ENCODE measurements at places on chromosomes 2 and 18. TPM values are rescaled to one million over a fixed set of nuclear protein-coding genes. Genes with fewer than 3 reads are reported as not detected.

- DNase-seq, result no peak
Measured at GRCh38 chr2:168157070-168157469, 90.3 kb downstream of the STK39 start.

DNA sequence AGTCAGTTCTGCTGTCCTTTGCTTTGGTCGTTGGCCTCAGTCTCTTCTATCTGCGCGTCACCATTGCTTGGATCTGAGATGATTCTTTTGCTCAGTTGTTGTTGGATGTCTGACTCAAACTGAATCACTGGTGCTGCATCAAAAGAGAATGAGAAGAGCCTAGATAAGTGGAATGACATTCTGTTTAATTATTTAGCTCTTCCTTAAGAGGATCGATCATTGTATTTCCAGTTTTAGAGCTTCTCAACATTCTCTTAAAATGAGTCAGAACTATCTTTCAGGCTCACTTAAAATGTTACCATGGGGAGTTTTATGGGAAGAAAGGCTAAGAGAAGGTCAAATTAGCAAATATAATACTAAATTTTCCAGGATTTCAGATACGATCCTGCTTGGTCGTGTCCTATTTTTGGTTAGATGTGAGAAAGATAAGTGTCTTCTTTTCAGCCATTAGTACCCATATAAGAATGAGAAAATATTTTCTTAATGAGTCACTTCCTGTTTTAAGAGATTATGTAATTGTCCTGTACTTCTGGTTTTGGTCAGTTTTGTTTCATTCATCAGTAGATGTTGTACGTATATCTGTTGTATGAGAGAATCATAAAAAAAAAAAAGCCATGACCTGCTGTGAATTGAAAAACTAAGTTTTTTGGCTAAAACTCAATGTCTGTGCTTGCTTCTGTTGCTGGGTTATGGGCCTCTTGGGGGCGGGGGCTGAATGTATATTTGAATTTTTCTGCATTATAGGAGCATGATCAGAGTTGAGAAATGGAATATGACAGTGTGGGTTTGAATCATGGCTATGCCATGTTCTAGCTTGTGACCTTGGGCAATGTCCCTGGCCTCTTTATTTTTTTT is 31.6 kb upstream of the CASP10 start:
- no peak for DNase-seq

GRCh38 chr2:88590998-88591613 is 36.2 kb downstream of the EIF2AK3 start:
- DNase-seq, result peak; percentile 87

GRCh38 chr2:235842941-235843340 is 325.2 kb downstream of the GBX2 start:
- no peak for DNase-seq

- no peak for DNase-seq
Measured at GRCh38 chr2:28499282-28499681, 3.4 kb downstream of the PLB1 start.

The TTLL4 gene
- total RNA-seq, result 71.2 TPM

GRCh38 chr2:222322236-222322635 is 23.4 kb upstream of the PAX3 start:
- DNase-seq, result no peak

DNA sequence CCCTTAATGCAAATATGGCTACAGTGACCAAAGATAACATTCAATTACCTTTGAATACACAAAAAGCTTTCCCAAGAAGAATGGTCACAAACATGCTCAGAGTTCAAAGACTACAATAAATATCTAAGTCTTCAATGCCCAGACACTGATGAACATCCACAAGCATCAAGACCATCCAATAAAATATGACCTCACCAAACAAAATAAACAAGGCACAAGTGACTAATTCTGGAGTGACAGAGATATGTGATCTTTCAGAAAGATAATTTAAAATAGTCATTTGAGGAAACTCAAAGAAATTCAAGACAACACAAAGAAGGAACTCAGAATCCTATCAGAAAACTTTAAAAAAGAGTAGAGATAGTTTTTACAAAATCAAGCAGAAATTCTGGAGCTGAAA is 40.6 kb upstream of the CAPN13 start:
- no peak for DNase-seq

DNA sequence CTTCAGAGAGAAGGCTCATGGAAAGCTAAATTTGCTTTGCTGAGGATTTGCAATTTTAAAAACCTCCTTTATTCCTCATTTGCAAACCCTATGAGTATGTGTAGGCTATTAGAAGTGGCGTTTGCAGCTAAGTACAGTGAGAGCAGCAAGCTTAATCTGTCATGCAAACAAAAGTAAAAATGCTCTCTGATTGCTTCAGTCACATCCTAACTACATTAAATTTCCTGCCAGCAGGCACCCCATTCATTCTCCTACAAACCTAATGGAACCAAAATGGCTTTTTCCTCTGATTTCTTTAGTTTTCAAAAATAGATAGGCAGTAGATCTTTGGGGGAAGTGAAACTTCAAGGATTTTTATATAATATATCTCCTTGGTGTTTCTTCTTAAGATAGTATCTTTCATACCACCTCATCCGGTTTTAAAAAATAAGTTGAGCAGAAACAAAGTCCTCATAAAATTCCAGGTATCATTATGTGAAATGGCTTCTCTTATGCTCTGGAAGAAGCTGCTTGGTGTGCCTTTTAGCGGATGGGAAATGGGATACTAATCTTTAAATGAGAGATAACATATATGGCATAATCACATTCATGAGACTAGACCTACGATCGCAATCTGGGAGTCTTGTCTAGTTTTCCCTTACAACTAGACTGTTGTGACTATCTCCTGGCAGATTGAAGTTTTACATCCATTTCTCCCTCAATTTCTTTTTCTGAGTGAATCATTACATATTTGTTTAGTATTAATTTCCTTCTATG is 49.1 kb downstream of the CLIP4 start:
- no peak for DNase-seq

The RNF125 gene
- 32.6 TPM for total RNA-seq

- no peak for DNase-seq
Measured at GRCh38 chr18:49127471-49128190, 176.9 kb upstream of the SMAD7 start.

- no peak for DNase-seq
Measured at GRCh38 chr2:133573491-133574162, 5.4 kb upstream of the NCKAP5 start.

The RRM2 gene
- total RNA-seq, result 378 TPM

DNA sequence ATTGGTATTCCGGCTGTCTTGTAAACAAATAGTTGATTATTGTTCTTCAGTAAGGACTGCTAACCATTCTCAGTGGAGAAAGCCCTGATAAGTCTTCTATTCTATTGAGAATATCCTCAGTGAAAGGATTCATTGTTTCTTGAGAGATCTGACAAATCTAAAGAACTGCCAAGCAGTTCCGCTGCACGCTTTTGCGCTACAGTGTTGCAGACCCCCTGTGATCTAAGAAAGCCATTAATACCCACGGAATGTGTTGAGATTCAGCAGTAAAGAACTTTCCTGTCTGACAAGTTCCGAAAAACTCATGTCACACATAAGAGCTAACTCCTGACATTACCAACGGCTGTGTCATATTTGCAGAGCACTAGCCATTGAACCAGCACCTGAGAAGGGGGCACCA is 63.8 kb downstream of the ZNF236 start:
- peak; percentile 45 for DNase-seq

DNA sequence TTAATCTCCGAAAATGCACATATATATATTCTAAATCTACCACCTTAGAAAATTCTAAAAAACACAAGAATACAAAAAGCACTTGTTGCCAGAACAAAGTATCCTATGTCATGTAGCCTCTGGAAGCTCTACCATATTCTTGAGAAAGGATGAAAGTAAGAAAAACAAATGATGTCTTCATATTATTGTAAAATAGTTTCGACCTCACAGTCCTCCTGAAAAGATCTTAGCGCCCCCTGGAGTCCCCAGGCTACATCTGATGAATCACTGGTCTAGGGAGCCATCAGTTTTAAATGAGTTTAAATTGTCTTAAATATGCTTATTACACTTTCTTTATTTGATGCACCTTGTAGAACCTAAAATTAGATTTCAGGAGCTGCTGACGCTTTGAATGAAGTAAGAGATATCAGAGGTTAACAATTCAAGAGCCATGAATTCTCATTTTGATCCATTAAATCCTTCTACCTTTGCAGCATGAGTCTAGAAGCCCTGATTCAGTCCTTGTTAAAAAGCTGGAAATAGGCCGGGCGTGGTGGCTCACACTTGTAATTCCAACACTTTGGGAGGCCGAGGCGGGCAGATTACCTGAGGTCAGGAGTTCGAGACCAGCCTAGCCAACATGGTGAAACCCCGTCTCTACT is 138.8 kb downstream of the MCFD2 start:
- peak; percentile 82 for DNase-seq

The ARHGEF4 gene
- total RNA-seq, result 0.07 TPM

DNA sequence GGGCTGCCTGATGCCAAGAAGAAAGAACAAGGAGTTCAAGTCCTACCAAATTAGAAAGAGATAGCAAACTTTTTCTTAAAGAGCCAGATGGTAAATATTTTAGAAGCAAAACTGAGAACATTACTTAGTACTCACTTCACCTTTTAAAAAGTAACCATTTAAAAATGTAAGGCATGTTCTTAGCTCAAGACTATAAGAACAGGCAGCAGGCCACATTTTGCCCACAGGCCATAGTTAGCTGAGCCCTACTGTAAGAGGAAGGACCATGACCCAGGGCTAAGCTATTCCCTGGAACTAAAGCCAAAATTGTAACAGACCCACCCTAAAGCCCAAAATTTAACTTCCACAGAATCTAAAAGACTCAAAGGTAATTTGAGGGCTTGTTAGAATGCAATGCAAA is 31.3 kb downstream of the USP40 start:
- DNase-seq, result no peak

- no peak for DNase-seq
Measured at GRCh38 chr18:23740105-23740830, 51.0 kb downstream of the LAMA3 start.

DNA sequence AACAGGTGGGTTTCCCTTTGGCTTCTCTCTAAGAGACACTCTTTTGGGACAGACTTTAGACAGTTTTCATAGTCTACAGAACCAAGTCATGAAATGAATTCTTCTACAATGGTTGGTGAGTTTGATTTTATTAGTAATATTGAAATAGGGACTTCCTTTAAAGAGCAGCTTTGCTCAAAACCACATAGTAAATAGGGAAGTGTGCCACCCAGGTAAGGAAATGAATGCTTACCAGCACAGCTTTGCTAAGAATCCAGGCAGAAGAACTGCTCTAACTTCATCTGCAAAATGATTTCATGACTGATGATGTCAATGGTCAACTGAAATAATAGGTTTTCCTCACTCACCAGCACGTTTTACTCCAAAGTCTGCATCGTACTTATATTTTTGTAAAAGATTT is 89.2 kb downstream of the NYAP2 start:
- DNase-seq, result no peak

- no peak for DNase-seq
Measured at GRCh38 chr2:105113616-105114291, 75.9 kb downstream of the MRPS9 start.

GRCh38 chr2:133952896-133953295 is 301.0 kb upstream of the MGAT5 start:
- no peak for DNase-seq

- no peak for DNase-seq
Measured at GRCh38 chr18:12324991-12325725, 17.1 kb downstream of the TUBB6 start.

The EGR4 gene
- total RNA-seq, result 1.2 TPM

Measured in activated CD4-positive, alpha-beta T cell treated with anti-CD3 and anti-CD28 coated beads, Interleukin-2, amount 10 ng/mL, durations not matched to agents 24 days and 14 days (primary cell).